Stomach (tissue), 19 donors: ENCODE measurements at places on chromosomes 5 and 9.

GRCh38 chr9:6672118-6672517 is 26.6 kb upstream of the GLDC start:
- no peak for DNase-seq

DNA sequence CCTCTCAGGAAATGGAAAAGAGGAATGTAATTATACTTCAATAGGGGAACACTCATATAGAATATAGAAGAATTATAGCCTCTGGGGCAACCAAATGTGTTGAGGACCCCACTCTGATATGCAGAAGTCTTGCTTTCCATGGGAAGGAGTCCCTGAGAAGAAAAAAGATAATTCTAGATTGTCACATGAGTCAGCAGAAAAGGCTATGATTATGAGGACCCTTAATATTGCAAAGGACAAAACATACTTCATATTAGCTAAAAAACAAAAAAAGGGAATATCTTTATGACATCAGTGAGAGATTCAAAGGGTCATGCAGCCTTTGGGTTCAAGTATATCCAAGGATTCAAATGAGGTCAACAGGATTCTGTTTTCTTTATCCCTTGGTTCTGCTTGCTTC is 119.5 kb downstream of the PIK3R1 start:
- no peak for DNase-seq

DNA sequence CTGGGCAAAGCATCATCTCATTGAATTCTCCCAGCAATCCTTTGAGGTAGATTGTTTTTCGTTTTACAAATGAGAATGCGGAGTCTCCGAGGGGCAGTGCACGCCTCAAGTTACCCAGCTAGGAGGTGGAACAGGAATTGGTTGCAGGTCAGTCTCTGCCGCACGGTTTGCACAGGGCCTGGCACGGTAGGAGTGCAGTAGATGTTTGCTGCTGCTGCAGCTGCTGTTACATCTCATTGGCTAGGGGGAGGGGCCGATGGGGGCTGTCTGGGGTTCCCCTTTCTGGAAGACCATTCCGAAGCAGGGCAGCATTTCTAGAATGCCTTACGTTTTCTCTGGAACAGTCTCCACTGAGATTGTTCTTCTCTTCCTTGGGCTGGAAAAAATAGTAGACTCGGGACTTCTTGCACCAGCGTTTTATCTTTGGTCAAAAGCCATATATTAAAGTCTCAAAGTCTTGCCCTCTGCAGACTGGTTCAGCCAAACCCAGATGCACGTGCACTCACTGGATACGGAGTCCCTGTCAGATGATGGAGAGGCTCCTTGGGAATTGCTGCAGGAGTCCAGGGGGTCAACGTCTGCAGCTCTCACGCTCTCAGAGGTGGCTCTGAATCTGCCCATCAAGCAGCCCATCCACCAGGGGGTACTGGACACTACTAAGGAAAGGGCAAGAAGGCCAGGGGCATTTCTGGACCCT is 1.2 kb downstream of the USP20 start:
- peak; percentile 46 for DNase-seq

- DNase-seq: no peak
Observed at GRCh38 chr5:116451905-116452450, 122.6 kb downstream of the SEMA6A start.

DNA sequence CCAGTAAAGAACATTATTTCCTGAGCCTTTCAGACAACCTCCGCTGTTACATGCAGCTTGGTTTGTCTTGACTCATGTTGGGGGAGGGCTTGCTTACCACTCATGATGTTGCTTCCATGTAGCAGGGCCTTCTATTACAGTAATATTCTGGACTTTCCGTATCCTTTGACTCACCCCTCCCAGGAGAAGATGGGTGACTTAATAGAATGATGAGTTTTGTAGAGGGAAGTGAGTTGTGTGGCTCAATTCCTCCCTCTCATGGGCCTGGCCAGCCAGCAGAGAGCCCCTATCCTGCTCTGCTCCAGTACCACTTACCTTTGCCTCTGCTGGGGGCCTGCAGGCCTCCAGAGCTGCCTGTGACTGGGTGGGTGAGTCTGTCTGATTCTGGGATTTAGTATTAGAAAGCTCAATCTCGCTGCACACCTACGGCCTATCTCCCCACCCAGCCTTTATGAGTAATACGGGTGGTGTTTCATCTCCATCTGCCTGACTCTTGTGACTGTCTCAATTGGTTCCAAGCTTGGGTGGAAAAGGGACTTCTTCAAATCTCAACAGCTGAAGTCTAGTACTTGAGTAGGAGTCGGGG is 52.6 kb upstream of the KLF9 start:
- DNase-seq: no peak

- DNase-seq: peak; percentile 32
Observed at GRCh38 chr5:96881511-96882115, 5.3 kb downstream of the ERAP2 start.

GRCh38 chr5:439636-440035 is 3.3 kb upstream of the EXOC3 start:
- no peak for DNase-seq

DNA sequence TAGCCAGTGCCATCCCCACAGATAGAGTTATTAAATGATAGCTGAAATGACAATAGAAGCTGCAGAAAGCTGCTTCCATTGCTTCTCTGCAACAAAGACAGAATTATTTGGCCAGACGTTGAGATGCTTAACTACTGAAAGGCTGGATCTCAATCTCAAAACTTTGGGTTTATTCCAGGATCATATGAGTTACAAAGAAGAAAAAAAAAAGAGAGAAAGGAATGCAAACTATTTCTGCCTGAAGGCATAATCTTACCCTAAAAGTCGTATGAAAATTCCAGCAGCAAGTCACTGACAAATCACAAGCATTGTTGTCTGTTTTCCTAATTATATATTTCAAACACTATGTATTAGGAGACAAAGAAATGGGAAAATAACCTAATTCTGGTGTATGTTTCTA is 12.8 kb upstream of the TYRP1 start:
- DNase-seq: no peak

GRCh38 chr5:87048156-87048555 is 219.5 kb upstream of the RASA1 start:
- DNase-seq: no peak

DNA sequence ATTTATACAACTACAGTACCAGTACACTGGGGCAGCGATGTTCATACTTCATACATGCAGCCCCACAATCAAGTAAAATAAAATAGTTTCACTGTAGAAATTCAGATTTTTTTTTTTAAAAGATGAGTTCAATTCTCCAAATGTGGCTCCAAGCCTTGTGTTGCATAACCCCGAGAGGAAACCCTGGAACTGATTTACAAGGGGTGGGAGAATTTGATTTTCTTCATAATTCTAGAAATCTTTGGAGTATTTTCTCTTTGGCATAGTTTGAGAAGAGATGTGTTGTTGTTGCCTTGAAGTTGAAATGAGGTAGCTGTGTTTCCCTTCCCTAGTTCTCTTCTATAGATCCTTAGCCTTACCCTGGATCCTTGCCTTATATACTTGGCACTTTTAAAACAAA is 3.1 kb downstream of the RHOBTB3 start:
- DNase-seq: no peak

GRCh38 chr5:96896276-96896675 is 20.0 kb downstream of the ERAP2 start:
- no peak for DNase-seq
